ENCODE measurements at places on chromosomes 2 and 18.

DNA sequence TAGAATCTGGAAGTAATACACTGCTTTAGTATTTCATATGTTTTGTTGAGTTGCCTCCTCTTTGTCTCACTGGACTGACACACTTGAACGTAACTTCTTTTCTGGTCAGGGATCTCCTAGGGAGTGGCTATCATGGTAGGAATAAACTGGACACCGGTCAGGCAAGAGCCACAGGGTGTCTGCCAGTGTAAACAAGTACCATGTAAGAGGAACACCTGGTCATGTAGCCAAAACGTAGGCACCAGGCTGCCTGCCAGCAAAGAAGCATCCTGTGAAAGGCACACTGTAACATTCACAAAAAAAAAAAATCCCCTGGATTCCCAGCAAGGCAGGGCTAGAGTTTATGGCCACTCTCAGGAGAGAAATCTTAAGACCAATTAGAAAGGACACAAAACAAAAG lies 372.8 kb upstream of the RND3 start:
- DNase-seq: no peak

- no peak for DNase-seq
Observed at GRCh38 chr2:229162015-229162414, 109.1 kb downstream of the PID1 start.

- no peak for DNase-seq
Observed at GRCh38 chr2:144894612-144895599, 375.0 kb upstream of the ZEB2 start.

- no peak for DNase-seq
Observed at GRCh38 chr2:235238537-235238936, 255.3 kb upstream of the AGAP1 start.

GRCh38 chr2:64607381-64608304 lies 46.1 kb downstream of the SERTAD2 start:
- peak; percentile 63 for DNase-seq

Measured in T47D (cell line).